CD4-positive, alpha-beta T cell treated with Interleukin-1 beta for 1 hour (primary cell): ENCODE measurements at places on chromosomes 2 and 18.

DNA sequence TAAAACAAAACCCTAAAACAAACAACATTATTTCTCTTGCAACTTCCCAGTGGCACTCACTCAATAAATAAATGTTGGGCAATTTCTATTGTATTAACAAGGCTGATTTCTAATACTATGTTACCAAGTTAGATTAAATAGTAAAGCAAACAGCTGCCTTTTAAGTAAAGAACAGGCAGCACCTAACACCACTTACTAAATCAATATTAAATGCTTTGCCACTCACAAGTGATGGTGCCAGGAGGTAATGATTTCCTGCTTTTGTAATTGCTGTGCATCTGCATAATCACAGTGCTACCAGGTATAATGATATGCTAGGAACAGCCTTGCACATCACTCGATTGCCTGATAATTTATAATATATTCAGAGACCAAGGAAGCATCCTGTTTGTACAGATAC, 276.5 kb downstream of the NBAS start:
- DNase-seq = no peak

GRCh38 chr18:40382197-40382596, 1572.8 kb upstream of the PIK3C3 start:
- DNase-seq = no peak

DNA sequence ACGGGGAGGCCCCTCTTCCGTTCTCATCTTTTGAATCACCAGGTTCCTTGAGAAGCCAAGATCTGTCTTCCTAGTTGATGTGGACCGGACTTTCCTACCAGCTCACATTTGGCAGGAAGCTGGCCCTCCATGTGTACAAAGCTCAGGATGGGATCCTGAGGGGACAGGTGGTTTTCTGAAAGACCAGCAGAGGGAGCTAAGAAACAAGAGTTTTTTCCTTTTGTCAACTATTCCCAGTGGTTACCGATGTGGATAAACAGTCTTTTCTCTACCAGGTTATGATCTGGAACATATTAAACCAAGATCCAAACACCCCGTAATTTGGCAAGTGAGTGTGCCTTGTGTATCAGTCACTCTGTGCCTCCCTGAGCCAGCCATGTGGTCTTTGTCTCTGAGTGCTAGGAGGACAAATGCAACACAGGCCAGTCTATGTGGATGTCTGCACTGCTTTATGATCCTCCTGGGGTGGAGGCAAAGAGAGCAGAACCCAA, 25.1 kb upstream of the ARHGAP25 start:
- no peak for DNase-seq

DNA sequence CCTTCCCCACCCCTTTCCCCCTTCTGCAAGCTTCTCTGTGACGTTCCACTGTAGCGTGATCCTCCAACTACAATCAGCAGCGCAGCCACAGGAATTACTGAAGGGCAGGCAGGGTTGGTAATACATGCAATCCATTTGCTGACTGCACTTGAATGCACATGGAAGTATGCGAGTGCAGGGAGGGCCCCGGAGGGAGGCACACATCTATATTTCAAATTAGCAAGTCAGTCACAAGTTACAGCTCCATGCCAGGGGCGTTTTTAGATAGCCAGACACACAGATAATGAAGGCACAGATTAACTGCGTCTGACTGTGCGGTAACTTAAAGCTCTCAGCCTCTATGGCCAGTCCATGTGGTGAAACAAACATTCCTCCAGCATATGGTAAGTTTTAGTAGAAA, 209.2 kb upstream of the GATA6 start:
- DNase-seq = no peak
